ENCODE measurements at places on chromosomes 16 and 17.

DNA sequence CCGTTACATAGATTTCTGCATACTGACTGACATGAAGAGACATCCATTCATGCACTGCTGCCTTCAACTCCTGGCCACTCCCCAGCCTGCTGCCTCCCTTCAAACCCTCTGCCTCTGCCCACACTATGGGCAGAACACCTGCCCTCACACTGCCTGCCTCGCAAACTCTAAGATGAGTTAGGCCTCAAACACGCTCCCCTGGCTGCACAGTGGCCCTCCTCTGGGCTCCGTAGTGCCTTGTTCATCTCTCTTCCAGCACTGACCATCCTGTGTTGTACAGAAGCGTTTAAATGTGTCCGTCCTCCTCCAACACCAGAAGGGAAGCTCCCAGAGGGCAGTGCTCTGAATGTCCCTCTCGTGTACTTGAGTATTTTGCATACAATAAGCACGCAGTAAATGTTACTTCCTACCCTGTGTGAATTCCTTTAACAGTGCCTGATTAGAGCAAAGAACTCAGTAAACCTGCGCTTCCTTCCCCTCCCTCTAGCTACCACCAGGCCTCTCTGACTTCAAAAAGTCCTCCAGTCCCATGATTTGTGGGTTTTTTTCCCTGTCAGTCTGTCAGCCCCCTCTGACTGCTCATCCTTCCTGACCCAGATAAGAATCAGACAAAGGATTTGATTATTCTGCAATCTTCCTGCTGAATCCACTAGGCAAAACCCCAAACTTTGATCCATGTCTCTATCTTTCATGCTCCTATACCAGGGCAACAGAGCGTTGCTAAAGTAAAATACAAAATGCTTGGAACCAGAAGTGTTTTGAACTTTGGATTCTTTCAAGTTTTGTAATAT lies 3.9 kb downstream of the DHX33 start:
- no peak for DNase-seq

- no peak for DNase-seq
These were observed 1024.9 kb downstream of the KCNJ18 start for GRCh38 chr17:22717211-22717610.

DNA sequence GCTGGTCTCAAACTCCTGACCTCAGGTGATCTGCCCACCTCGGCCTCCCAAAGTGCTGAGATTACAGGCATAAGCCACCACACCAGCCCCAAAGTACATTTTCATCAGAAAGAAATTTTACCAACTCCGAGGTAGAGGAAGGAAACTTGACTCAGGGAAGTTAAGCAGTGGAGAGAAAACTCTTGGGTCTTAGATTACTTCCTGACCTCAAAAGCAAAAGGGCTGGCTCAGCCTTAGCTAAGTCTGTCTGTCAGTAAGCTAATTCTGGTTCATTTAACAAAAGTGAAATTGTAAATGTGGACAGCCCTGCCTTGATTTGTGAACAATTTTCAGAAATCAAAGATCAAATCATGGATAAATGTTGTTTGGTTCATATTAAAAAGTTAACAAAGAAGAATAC lies 30.6 kb downstream of the MAP2K6 start:
- no peak for DNase-seq

DNA sequence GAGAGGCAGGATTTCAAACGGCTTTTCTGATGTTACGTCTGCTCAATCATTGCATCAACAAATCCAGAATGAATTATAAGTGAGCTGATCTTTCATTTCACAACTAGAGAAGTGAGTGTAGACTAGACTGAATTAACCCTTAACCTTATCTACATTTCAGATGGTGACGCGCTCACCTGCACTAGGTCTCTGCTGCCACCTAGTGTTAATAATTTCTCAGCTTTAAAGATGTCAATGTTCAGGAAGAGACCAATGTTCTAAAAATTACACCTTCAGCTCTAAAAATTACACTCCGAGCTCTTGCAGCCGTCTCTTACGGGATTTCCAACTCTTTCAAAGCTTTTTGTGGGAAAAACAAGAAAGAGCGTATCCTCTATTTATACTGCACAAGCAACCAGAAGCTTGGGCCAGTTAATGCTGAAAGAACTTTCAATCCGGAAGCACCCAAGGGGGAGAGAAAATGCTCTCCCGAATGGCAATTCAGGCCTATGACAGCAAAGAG lies 88.2 kb upstream of the FA2H start:
- DNase-seq, result peak; percentile 40

GRCh38 chr16:30005341-30006094 lies 5.3 kb downstream of the DOC2A start:
- DNase-seq, result peak; percentile 36

DNA sequence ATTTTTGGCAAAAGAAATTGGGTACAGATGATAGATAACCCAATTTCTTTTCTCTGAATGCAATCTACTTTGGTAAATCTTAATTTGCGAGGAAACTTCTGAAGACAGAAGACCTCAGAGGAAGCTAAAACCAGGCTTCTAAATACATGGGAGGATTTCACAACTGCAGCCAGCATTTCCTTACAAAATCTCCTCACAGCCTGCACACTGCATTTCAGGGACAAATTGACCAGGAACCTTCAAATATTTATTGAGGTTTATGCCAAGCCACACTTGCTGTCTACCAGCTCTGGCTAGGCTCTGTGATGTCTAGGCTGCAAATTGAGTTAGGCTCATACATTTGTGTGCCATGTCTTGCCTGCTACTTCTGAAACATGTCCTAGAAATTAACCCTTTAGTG lies 167.3 kb upstream of the CDH5 start:
- peak; percentile 51 for DNase-seq

- DNase-seq, result peak; percentile 8
These were observed 19.6 kb downstream of the OR1D5 start for GRCh38 chr17:3043737-3044365.

DNA sequence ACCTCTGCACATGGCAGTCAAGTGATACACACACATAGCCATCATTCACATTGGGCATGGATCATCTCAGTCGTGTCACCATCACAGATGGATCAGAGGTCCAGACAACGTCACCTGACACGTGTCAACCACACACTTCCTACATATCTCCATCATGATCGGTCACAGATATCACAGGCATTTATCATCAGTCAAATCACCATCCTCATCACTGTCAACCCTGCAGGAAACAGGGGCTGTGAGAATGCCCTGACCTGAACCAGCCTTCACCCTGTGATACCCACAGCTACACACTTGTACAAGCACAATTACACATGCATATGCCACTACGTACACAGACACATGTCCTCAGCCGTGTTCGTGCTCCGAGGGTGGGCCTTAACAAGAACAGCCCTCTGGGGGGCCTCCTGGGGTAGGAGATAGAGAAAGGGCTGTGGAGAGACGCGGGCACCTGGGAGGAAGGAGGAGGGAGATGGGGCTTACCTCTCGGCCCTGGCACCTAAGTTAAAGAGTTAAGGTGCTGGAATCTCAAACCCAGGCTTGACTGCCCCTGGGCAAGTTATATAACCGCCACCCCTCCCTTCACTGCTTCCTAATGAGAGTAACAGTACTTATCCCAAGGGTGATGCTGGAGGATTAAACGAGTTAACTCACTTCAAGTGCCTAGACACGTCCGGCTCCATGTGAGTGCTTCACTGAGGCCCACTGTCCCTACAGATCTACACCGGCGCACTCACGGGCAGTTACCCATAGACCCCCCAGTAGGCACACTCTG lies 1.1 kb downstream of the SLC12A4 start:
- DNase-seq, result no peak

GRCh38 chr17:2700030-2700490 lies 11.5 kb downstream of the CLUH start:
- no peak for DNase-seq

GRCh38 chr16:31474173-31474714 lies 2.3 kb downstream of the TGFB1I1 start:
- no peak for DNase-seq

DNA sequence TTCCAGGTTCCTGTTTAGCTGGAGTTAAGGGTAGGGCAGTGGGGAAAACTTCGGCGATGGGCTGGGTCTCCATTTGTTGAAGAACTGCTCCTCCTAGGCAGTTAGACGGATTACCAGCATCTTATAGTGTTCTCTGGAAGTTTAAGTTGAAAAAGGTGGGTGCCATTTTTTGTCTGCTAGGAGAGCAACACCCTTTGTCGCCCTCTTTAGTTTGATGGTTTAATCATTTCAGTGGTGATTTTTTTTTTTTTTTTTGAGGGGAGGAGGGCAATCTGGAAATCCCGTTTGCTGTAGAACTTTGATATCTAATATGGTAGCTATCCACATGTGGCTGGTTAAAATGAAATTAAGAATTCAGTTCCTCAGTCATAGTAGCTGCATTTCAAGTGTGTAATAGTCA lies 4.1 kb downstream of the UBFD1 start:
- DNase-seq, result no peak

GRCh38 chr17:46167267-46167666 lies 26.0 kb downstream of the KANSL1 start:
- DNase-seq, result no peak

GRCh38 chr17:7340179-7340578 lies 3.9 kb downstream of the ACAP1 start:
- peak; percentile 15 for DNase-seq

GRCh38 chr17:58301504-58302150 lies 20.9 kb upstream of the MPO start:
- DNase-seq, result no peak

GRCh38 chr17:79843816-79844800 lies 4.9 kb upstream of the CBX4 start:
- DNase-seq, result no peak

DNA sequence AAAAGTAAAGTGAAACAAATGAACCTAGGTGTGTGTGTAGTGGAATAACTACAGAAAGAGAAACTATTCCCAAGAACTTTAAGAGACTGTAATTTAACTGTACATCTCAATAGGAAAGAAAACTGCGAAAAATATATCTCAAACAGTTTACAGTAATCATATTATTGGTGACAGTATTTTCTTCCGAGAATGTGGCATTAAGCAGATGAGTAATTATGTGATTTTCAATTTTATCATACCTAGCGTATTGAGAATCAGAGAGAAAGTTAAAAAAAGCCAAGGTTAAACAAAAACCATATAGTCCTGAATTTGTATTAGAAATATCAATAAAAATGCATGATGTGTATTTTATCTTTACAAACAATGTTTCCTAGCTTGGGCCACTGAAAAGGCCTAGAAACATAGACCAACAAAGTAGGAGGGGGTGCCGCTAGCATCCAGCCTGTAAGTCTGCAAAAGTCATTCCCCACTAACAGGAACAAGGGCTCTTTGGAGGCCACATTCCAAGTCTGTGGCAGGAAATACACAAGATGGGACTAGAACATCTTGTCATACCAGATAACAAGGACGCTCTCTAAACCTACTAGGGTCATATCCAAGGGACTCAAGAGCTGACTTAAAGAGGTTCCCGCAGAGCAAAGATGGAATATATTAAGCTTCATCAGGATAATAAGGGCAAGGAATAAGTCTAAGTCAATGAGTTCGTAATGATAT lies 20.5 kb downstream of the RNF157 start:
- no peak for DNase-seq

- no peak for DNase-seq
These were observed 9.1 kb downstream of the NUDT16L1 start for GRCh38 chr16:4702466-4702808.

DNA sequence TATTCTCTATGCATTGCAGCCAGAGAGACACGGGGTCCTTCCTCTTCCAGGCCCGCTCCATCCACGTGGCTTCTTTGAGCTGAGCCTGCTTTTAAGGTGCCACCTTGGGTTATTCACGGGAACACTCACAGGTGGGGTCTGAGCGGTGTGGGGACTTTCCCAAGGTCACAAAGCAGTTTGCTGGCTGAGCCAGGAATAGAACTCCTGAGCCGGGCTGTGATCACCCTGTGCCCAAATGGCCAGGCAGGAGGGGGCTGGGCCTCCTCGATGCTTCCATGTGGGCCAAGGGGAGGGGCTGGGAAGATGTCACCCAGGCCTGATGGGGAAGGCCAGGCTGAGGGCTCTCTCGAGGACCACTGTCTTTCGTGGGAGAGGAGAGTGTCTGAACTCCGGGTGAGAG lies 13.0 kb upstream of the GSE1 start:
- DNase-seq, result no peak

- DNase-seq, result no peak
These were observed 56.0 kb downstream of the HLF start for GRCh38 chr17:55320594-55321426.

GRCh38 chr16:68162413-68162812 lies 73.5 kb downstream of the ESRP2 start:
- no peak for DNase-seq

DNA sequence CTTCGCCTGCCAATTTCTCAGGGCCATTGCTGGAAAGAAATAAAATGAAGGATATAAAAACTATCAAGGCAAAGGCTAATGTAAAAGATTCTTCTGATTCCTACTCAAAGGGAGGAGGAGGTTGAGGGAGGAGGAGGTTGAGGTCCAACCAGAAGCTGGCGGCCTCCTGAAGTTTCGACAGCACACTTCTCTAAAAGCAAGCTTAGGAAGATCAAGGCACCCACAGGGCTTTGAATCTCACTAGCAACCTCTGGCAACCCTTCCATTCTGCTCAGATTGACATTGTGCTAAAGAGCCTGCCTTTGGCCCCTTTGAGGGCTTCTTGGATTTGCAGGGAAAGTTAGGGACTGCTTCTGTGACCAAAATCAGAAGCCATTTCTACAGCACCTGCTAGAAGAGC lies 81.5 kb upstream of the TNRC6C start:
- peak; percentile 75 for DNase-seq

DNA sequence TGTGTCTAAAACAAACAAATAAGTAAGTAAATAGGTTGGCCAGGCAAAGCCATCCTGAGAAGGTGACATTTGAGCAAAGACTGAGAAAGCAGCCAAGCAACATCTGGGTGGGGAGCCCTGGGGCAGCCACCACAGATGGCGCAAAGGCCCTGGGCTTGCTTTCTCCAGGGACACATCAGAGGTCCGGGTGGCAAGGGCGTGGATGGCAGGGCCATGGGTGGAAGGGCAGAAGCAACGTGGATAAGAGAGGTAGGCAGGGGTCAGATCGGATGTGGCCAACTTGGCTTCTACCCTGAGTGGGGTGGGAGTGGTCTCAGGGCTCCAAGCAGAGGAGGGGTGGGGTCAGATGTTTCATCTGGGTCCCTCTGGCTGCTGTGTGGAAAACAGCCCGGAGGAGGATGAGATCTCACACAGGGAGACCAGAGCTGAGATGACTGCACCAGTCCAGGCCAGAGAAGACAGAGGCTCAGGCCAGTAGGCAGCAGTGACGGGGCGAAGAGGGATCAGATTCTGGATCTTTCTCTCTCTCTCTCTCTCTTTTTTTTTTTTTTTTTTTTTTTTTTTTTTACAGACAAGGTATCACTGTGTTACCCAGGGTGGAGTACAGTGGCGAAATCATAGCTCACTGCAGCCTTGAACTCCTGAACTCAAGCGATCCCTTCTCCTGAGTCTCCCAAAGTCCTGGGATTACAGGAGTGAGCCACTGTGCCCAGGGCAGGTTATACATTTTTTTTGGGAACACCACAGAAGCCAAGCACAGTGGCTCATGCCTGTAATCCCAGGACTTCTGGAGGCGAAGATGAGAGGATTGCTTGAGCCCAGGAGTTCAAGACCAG lies 6.1 kb upstream of the SPN start:
- DNase-seq, result no peak

- DNase-seq, result no peak
These were observed 598.4 kb upstream of the SOX9 start for GRCh38 chr17:71522383-71522782.

- no peak for DNase-seq
These were observed 27.3 kb downstream of the WFDC1 start for GRCh38 chr16:84321932-84322331.

GRCh38 chr17:74567397-74567796 lies at the start of gene CD300H:
Gene CD300H, minus strand, starts transcription at chr17:74567509.
- peak; percentile 60 for DNase-seq
